Activated CD8-positive, alpha-beta memory T cell treated with anti-CD3 and anti-CD28 coated beads for 4 hours (primary cell): ENCODE measurements at places on chromosomes 2 and 18.

DNA sequence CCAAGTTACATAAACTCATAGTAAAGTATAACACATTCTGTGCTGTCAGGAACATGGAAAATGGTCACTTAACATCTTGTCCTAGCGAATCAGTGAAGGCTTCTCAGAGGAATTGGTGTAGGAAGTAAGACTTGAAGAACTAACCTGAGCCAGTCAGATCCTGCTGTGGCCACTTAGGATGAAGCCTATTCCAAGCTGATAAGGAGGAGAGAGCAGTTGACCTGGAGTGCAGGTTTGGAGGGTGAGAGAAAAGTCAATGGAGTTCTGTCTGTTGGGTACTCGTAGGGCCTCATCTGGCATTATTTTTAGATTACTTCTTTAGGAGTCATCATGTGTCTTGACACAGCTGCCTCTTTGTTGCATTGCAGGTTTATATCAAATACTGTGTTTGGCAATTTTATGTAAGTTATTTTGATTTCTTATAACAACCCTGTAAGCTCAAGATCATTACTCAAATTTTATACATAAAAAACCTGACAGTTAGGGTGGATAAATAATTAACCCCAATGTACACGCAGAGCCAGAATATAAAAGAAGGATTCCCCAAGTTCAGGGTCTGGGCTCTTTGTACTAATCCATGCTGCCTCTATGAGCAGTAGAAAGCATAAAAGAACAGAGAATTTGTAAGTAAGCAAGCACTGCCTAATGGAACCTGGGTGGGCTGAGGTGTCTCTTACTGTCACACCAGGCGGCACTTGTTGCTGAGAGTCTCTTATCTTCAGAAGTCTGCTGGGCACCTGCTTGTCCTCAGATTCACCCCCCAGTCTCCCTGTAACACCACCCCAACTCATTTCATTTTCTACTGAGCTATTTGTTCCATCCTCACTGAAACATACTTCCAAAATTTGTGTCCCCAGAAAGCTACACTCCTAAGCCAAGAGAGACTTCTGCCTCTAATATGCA, 252.1 kb upstream of the NT5C1B start:
- DNase-seq = no peak

GRCh38 chr2:172865422-172865821, 129.8 kb downstream of the RAPGEF4 start:
- no peak for DNase-seq

- no peak for DNase-seq
Observed at GRCh38 chr2:240362826-240363745, 72.4 kb upstream of the GPC1 start.

GRCh38 chr2:241092677-241093076, 9.4 kb downstream of the MTERF4 start:
- no peak for DNase-seq

GRCh38 chr18:55088000-55088401, 128.7 kb upstream of the CCDC68 start:
- DNase-seq = no peak

- DNase-seq = no peak
Observed at GRCh38 chr2:151649966-151650365, 84.3 kb downstream of the NEB start.

- no peak for DNase-seq
Observed at GRCh38 chr2:150485871-150486538, 1.5 kb downstream of the RND3 start.

DNA sequence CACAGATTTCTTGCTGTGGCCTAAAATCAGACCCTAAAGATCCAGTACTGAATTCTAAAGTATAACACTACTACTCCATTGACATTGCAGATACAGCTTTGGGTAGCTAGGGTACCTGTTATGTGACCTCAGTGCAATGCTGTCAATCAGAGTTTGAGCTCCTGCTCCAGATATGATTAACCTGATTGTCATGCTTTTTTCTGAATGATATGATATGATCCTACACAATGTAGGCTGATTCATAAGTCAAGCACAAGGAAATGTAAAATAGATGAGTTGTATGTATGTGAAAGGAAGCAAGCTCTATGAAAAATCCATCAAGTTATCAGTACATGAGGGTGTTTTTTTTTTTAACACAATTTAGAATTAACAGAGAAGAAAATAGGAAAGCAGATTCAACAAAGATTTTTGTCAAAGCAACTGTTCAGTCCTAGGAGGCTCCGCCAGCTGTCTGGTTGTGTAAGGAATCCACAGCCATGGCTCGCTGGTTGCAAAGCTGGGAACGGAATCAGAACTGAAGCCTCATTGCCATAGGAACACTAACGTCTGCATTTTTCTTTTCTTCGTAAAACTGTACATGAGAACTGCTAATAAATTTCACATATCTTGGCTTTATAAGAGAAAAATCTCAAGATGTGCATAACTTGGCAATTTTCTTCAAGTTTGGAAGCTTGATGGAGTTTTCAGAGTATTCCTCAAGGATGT, 52.9 kb downstream of the NR4A2 start:
- DNase-seq = no peak
